Stimulated activated CD8-positive, alpha-beta memory T cell treated with anti-CD3 and anti-CD28 coated beads, Interleukin-15, amount 100 ng/mL, for 1 hour (primary cell): ENCODE measurements at places on chromosomes 16 and 17.

GRCh38 chr17:4086041-4086483 lies 56.8 kb downstream of the ZZEF1 start:
- no peak for DNase-seq

GRCh38 chr16:1771864-1772361 lies 570 bp upstream of the NME3 start:
- DNase-seq: no peak

GRCh38 chr17:3946711-3947235 lies 17.5 kb downstream of the ATP2A3 start:
- no peak for DNase-seq

- no peak for DNase-seq
Measured at GRCh38 chr17:82112914-82113311, 14.9 kb upstream of the FASN start.

- DNase-seq: no peak
Measured at GRCh38 chr17:34499576-34499975, 79.8 kb upstream of the TMEM132E start.

GRCh38 chr16:1743376-1744337 lies 27.7 kb downstream of the NME3 start:
- DNase-seq: no peak

DNA sequence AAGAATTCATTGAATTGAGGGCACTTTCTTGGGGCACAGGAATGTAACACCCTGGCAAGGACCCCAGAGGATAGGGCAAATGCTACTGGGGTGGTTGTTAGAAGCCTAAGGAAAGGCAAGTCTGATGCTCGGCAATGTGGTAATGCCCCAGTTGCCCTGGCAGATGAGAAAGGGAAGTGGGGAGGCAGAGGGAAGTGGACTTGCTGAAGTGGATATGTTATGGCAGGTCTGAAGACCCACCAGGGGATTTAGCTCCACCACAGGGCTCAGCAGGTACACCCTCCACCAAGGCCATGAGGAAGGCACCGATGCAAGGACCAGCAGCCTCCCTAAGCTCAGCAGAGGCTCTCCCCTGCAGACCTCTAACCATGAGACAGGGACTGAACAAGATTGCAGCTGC lies 184.8 kb downstream of the IRX5 start:
- no peak for DNase-seq

- no peak for DNase-seq
Measured at GRCh38 chr16:67393788-67394154, 473 bp upstream of the TPPP3 start.

- DNase-seq: no peak
Measured at GRCh38 chr17:31061678-31062077, 33.1 kb upstream of the NF1 start.

DNA sequence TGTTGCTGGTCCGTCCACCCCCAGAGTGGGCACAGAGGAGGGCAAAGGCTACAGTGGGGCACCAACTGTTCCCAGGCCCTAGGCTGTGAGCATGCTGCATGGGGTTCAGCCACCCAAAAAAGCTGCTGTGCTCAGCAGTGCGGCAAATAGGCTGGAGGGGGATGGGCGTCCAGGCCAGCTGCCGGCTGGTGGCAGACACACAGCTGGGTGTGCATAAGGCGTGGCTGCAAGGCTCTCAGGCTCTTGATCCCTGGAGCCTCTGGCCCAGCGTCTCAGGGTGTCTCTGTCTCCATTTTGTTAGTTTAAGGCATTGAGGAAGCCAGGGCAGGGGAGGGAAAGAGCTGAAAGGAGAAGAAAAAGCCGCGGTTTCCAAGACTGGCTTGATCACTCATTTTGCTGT lies 8.8 kb downstream of the RPL19 start:
- DNase-seq: no peak

- no peak for DNase-seq
Measured at GRCh38 chr17:15119968-15120367, 145.2 kb downstream of the PMP22 start.

GRCh38 chr16:56354016-56354415 lies 71.3 kb downstream of the AMFR start:
- DNase-seq: no peak

- no peak for DNase-seq
Measured at GRCh38 chr16:23564575-23565363, 7.2 kb downstream of the UBFD1 start.

- no peak for DNase-seq
Measured at GRCh38 chr17:12545877-12546513, 119.7 kb upstream of the MYOCD start.

- no peak for DNase-seq
Measured at GRCh38 chr16:79451196-79451816, 149.2 kb downstream of the MAF start.

GRCh38 chr16:86219655-86220445 lies 290.5 kb upstream of the FOXF1 start:
- no peak for DNase-seq

DNA sequence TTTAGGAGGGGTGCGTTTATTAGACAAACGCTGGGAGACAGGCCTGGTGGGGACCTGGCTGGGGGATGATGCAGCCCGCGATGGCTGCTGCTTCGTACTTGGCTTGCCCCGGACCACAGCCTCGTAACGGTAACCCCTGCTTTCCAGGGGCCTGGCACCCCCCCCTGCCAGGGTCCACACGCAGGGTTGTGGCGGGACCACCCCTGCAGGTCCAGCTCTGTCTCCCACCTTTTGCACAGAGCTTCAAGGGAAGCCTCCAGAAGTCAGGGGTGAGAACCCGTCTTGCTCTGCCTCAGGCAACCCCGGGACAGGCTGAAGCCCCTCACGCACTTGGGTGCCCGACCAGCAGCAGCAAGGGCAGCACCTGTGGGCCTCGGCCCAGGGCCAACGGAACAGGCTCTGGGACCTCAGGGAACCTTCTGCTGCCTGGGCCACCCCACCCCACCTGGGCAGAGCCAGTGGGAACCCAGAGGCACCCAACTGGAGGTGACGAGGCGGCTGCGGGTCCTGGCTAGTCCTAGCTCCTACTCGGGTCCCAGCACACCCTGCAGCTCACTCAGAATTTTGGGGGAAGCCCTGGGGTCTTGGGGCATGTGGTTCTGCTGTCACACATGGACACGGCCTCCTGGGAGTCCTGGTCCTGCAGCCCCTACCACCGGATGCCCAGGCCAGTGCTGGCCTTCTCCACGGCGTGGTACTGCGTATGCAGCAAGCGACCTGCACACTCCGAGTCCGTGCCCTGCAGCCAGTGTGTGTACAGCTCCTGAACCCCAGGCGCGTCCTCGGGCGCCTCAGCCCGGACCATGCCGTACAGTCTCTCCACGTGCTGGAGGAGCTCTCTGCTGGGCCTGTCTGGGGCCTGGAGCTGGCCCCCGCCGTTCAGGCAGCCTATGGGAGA lies 3.1 kb downstream of the HAGHL start:
- no peak for DNase-seq

DNA sequence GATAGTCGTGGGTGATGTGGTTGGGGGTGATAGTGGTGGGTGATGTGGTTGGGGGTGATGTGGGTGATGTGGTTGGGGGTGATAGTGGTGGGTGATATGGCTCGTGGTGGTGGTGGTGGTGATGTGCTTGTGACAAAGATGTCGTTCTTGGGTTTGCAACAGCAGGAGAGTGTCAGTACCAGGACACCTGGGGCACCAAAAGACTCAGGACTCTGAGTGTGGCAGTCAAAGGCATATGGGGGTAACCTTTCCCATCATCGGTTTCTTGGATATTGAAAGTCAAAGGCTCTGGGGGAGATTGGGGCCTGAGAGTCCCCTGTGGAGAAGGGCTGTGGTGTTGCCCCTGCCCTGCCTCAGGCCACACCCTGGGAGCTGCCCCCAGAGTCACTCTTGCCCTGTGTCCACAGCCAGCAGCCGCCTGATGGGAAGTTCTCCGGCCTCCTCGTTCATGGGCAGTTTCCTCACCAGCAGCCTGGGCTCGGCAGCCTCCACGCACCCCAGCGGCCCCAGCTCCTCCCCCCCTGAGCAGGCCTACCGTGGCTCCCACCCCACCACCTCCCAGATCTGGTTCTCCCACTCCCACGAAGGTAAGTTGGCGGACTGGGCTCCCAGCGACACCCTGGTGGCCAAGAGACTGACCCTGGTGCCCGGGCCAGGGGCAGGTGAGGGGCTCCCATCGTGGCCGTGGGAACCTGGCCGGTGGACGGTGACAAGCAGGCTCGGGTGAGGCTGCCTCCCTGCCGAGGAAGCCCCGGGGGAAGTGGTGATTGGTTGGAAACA lies 31.3 kb downstream of the BAHCC1 start:
- DNase-seq: no peak

GRCh38 chr17:19372011-19372370 lies 6.3 kb upstream of the MAPK7 start:
- no peak for DNase-seq

DNA sequence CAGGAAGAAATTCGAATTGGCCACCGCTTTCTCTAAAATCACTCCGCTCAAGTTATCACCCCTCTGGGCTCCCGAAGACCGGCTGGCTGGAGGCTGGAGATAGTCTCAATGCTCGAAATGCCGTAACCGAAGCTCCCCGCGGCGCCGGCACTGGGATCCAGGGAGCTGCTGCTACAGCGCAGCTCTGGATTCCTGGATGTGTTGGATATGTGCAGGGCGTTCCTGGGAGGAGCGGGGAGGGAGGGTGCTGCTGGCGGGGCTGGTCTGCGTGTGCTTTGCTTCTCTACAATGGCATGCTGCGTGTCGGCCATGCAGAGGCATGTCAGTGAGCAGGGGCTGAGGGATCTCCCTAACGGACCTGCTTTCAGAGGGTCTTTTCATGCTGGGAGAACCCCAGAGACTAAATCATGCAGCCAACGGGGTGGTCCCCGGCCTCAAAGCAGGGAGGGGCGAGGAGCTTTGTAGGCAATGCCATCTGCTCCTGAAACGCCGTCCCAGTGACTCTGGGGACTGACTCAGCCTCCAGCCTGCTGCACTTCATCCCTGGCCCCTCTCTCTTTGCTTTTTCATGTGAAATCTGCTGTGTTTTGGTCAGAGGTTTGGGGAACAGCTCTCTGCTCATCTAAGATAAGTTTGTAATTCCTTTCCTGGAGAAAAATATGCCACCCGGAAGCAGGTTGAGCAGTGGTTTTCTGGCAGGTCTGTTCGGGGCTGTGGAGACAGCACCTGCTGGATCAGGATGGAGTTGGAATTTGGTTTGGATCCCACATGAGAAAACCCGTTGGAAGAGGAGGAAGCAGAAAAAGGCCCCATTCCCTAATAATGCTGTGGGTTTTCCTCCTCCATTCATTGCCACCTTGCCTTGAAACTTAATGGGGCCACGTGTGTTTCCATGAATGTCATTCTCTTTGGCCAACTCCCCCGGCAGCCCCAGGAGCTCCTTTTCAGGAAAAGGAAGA lies 311.4 kb downstream of the SEC14L1 start:
- DNase-seq: no peak

GRCh38 chr16:69871708-69872107 lies 79.4 kb upstream of the CLEC18A start:
- DNase-seq: no peak

DNA sequence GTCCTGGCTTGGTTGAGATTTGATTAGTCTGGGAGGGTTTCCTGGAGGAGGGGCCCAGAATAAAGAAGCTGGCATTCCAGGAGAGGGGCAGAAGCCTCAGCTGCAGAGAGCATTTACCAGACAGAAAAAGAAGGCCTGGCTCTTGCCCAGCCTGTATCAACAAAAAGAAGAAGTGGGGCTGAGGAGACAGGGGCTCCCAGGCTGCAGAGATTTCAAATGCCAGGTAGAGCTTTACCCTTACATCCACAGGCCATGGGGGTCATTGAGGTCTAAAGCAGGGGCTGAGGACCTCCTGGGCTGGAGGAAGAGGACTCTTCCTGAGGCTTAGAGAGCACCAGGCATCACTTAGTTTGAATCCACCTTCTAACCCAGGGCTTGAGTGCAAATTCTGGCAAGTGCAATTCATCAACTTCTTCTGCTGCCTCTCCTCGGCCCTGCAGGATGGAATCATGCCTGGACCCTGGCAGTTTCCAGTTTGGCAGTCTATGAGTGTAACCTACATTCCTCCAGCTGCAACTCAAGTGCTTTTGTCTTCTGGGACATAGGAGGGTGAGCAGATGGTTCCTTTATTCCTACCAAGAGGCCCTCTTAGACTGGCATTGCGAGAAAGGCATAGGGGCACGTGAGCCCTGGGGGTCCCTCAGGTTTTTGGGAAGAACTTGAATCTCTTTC lies 15.3 kb downstream of the CA7 start:
- DNase-seq: no peak

GRCh38 chr17:72158895-72159885 lies 38.4 kb downstream of the SOX9 start:
- DNase-seq: no peak

- no peak for DNase-seq
Measured at GRCh38 chr17:33696102-33696501, 403.0 kb upstream of the ASIC2 start.

DNA sequence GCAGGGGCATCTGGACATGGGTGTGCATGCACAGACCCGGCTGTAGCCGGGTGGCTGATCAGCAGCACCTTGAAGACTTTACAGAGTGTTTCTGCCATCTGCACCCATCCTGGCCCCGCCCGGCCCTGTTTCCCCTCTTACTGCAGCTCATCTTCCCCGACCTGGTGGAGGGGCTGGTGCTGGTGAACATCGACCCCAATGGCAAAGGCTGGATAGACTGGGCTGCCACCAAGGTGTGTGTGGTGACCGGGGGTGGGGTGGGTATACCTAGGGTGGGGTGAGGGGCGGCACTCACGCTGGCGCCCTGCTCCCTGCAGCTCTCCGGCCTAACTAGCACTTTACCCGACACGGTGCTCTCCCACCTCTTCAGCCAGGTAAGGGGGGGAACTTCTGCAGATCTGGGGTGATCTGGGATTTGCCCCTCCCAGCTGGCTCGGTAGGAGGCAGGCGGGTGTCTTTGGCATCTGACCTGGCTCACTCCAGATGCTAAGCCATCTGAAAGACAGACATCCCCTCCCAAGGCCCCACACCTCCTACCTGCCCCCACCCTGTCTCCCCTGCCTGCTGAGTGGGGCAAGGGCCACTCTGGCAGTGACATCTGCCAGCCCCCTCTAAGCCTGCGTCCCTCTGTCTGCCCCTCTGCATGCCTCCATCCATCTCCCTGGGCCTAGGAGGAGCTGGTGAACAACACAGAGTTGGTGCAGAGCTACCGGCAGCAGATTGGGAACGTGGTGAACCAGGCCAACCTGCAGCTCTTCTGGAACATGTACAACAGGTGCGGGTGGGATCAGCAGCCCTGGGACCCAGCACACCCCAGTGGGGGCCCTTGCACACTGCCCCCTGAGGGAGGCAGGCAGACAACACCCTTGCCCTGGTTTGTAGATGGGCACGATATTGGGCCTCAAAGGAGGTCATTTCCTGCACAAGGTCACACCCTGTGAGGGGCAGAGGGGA lies 6.6 kb downstream of the NDRG4 start:
- DNase-seq: no peak

- no peak for DNase-seq
Measured at GRCh38 chr17:28467456-28468025, 5.9 kb upstream of the SLC13A2 start.
